ENCODE measurements at places on chromosomes 3 and 15.
A peak's percentile ranks its signal among the peaks of the same experiment; 100 is the strongest.

DNA sequence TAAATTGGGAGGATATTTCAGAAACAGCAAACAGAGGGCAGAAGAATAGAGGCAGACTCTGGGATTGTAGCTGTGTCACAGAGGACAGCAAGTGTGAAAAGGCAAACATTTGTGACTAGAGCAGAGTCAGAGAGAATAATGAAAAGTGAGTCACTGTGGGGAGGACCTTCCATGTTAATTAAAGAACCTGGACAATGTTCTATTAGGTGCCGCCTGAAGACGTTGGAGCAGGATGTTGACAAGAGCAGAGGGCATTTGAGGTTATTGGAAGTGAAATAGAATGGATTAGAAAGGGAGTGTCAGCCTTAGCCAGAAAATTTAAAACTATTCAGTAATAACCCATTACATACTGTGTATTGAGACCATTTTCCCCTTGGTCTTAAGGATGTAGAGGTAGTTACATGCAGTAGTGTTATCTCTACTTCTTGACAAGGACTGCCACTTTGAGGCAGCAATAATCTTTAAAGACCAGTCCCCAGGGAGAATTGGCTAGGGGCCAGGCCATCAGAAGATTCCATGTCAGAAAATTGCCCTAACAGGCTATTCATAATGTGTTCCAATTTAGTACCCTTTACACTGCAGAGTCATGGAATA is 5.8 kb downstream of the ACKR2 start:
- peak; percentile 68 for DNase-seq

GRCh38 chr3:14562121-14562890 is 22.2 kb upstream of the GRIP2 start:
- no peak for DNase-seq

DNA sequence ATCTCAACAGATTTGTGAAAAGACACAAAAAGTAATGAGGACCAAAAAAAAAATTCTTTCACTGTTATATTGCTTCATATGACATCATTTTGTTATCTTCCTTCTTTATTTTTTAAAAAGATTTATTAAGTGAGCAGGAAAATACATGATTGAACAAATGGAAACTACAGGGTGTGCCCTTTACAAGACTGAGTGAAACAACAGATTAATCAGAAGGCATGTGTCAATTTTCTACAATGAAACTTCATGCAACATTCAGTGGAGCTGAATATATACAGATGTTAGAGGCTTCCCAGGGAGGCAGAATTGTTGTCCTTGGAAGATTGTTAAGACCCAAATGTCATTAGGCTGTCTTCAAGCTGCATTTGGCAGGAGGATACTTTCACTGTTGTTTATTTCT is 28.4 kb upstream of the SLC2A2 start:
- DNase-seq = no peak

GRCh38 chr15:88625943-88626741 is 5.0 kb downstream of the AEN start:
- DNase-seq = no peak

- no peak for DNase-seq
Measured at GRCh38 chr3:171838218-171838720, 4.9 kb upstream of the TMEM212 start.

- DNase-seq = peak; percentile 25
Measured at GRCh38 chr15:78461171-78461888, 23.3 kb downstream of the IREB2 start.

- no peak for DNase-seq
Measured at GRCh38 chr3:50644561-50644960, 27.6 kb downstream of the MAPKAPK3 start.

- peak; percentile 58 for DNase-seq
Measured at GRCh38 chr3:150635076-150635475, 32.0 kb downstream of the SELENOT start.

DNA sequence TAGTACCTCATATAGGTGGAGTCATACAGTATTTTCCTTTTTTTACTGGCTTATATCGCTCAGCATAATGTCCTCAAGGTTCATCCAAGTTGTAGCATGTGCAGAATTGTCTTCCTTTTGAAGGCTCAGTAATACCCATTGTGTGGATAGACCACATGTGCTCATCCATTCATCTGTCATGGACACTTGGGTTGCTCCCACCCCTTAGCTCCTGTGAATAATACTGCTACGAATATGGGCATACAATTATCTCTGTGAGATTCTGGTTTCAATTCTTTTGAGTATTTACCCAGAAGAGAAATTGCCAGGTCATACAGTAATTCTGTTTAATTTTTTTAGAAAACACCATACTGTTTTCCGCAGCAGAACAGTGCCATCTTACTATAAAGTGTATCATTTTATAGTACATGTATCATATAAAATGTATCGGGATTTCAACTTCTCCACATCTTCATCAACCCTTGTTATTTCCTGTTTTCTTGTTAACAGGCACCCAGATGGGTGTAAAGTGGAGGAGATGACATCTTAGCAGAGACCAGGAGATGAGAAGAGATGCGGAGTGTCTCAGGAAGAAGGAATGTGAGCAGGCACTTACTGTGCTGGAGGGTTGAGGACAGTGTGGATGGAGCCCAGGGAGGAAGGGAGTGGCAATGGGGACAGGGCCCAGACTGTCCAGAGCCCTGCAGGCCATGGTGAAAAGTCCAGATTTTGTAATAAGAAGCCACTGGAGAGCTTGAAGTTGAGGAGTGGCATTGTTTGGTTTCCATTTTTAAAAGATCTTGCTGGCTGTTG is 27.0 kb upstream of the PRR23E start:
- no peak for DNase-seq

- DNase-seq = no peak
Measured at GRCh38 chr15:52100807-52101442, 11.7 kb downstream of the BCL2L10 start.

- peak; percentile 77 for DNase-seq
Measured at GRCh38 chr3:23183731-23184130, 19.4 kb upstream of the UBE2E2 start.

- no peak for DNase-seq
Measured at GRCh38 chr3:55643283-55643682, 156.2 kb upstream of the WNT5A start.

- DNase-seq = peak; percentile 91
Measured at GRCh38 chr3:120341658-120342346, 7.4 kb downstream of the LRRC58 start.

DNA sequence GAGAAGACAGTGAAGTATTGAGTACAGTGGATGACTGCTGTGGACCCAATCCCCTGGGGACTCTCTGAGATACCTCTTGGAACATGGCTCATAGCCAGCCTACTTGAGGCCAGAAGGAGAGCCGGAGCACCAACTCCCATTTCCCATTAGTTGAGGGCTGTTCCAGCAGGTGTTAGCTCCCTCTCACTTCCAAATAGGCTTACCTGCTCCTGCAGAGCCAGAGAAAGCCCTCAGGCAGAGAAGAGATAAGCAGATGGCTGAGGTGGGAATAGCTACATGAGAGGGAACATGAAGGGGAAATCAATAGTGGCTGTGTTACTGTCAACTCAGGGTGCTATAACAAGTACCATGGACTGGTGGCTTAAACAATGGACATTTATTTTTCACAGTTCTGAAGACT is 4.6 kb upstream of the CCK start:
- DNase-seq = peak; percentile 70

- no peak for DNase-seq
Measured at GRCh38 chr3:191455257-191455952, 5.6 kb upstream of the PYDC2 start.

GRCh38 chr3:37945807-37946530 is 44.6 kb upstream of the VILL start:
- no peak for DNase-seq

GRCh38 chr15:58918239-58918638 is 15.2 kb downstream of the SLTM start:
- DNase-seq = no peak

- DNase-seq = no peak
Measured at GRCh38 chr15:39880718-39881387, 39.2 kb downstream of the GPR176 start.

DNA sequence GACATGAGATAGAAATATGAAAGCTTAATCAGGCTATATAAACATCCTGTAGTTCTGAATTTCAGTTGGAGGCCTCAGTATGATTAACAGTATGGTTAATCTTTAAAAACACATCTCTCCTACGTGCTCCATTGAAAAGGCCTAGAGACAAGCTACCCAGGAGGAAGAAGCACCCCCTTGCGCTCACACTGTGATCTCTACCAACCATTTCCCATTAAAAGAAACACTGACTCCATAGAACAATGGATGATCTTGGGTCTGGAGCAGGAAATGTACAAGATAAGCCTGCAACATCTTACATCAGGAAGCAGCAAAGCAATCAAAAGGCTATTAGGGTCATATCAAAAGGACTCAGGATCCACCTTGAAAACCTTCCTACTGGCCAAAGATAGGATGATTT is 3.4 kb upstream of the EOGT start:
- DNase-seq = peak; percentile 3

GRCh38 chr3:197950677-197951061 is 679 bp downstream of the RPL35A start:
- DNase-seq = peak; percentile 48
